ENCODE measurements at places on chromosomes 6 and 20.

- no peak for DNase-seq
These were observed 36.3 kb downstream of the TNFAIP3 start for GRCh38 chr6:137903274-137903932.

GRCh38 chr6:32129297-32130088 is 595 bp downstream of the FKBPL start:
- no peak for DNase-seq

GRCh38 chr6:4169028-4169789 is 33.8 kb upstream of the ECI2 start:
- DNase-seq = no peak

DNA sequence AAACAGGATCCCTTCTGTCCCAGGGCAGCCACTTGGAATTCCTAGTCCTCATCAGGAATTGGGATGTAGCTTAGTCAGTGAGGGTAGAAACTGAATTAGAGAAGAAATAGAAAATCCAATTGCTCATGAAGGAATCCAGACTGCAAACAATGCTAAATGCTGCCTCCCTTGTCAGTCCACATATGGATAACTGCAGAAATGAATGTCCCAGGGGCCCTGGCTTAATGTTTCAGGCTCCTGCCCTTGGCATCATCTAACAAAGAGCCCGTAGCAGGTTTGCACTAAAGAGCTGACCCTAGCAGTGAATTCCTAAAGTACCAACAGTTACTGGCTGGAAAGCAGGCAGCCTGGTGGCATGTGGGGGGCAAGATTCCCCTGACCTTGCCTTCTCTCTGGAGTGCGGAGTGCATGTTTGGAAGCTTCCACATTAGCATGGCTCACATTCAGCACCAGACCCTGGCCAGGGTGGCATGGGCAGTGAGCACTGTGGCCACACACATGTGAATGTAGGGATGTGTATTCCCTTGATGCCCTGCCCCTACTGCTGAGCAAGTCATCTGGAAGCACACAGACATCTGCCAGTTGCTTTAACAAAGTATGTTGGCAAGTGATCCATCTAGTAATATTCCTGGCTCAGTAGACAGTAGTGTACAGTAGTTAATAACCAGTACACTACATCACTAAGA is 394.5 kb downstream of the CDC5L start:
- DNase-seq = no peak

DNA sequence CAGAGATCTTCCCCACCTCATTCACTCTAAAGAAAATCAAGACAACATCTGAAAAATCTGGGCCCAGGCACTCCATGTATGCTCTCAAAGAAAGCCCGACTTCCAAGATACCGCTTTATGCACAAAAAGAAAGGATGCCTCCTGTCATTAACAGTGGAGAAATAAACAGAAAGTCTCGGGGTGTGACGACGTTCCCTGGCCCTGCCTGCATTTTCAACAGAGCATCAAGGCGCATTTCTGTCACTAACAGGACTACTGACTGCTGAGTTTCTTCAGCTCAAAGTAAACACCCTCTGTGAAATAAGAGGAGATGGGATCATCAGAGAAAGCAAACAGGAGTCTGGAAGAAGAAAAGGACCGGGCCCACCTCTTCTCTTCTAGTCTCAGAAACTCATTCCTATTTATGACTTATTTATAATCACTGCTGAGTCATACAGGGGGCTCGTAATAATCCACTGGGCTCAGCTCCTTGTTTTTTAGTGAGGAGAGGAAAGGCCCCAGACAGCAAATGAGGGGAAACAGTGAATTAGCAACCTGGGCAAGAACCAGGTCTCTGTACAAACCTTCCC is 99.7 kb downstream of the ZMYND8 start:
- no peak for DNase-seq

GRCh38 chr6:149984773-149985172 is 21.0 kb downstream of the ULBP1 start:
- no peak for DNase-seq

DNA sequence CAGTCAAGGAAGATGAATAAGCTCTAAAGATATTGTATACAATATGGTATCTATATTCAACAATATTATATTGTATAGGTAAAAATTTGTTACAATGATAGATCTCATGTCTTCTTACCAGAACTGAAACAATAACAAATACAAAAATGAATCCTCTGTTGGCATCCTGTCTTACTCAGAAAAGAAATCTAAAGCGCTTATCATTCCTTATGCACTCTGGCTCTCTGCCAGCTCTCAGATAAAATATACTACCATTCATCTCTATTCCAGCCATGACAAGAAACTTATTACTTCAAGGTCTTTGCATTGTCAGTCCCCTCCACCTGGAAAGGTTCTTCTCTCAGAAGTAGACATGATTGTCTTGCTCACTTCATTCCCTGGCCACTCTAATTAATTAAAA is 138.6 kb downstream of the THEMIS start:
- no peak for DNase-seq

DNA sequence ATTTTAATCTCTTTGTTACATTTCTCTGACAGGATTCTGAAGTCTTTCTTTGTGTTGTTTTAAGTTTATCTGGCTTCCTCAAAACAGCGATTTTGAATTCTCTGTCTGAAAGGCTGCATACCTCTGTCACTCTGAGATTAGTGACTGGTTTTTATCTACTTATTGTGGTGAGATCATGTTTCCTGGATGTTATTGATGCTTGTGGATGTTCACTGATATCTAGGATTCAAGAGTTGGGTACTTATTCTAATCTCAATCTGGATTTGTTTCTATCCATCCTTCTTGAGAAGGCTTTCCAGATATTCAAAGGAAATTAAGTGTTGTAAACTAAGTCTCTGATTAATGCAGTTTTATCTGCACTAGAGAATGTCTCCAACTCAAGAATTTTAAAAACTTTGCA is 1076.1 kb upstream of the ADGRB3 start:
- DNase-seq = no peak

DNA sequence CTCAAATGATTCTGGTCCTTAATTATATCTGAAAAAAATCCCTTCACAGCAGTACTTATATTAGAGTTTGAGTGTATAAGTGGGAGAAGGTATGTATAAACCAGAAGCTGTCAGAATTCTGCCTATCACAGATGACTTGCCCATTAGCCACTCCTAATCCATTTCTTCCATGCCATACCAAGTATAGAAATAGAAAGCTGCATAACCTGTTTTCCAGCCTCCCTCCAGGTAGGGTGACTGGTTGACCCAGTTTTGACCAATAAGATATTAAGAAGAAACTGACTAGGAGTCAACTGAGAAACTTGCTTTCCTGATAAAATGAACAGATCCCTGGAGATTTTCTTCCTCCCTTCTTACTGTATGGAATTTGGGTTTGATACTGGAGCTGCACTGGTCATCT is 112.2 kb upstream of the GRIK2 start:
- DNase-seq = no peak

DNA sequence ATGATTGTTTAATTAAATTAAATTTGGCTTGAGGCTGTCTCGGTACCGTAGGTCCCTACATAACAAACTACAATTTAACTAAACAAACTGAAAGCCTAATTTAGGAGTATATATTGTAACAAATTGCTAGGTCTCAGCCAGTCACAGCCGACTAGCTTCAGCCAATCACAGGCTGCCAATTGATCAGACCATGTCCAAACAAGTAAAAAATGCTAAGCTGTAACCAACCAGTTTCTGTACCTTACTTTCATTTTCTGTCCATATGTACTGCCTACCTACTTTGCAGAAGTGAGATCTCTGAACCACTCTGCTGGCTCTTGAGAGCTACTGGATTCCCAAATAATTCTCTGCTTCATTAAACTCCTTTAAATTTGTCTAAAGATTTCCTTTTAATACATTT is 648.0 kb upstream of the GJE1 start:
- no peak for DNase-seq

DNA sequence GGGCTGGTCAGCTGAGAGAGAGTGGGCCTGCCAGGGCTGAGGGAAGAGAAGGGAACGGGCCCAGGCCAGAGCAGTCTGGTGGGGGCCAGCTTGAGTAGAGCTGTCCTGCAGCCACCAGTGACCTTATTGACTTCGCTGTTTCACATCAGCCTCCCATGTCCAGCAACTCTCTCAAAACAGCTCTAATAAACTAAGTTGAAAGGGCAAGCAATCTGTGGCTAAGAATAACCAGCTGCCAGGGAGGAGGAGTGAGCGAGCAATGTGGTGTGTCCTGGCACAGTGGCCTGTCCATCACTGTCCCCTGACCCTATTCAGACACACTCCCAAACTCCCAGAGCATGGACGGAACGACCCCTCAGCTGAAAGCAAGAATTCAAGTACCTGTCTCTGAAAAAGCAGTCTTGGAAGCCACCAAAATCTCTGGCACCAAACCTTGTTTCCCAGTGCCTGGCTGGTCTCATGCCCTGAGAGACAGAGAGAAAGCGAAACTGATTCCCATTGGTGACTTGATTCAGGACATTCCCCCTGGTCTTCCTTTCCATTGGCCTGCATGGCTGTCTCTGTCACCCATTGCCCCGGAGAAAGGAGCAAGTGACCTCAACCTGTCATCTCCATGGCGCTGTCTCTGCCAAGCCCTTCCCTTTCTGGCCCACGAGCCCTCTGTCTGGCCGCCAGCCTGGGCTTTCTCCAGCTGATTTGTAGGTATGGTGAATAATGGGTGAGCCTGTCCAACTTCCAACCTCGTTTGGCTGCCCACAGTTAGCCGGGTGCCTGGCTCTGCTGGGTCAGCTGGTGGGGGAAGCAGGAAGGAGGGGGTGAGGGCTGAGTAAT is at the start of gene DDO:
Gene DDO, minus strand, starts transcription at position 490 of the 831 bp plus-strand sequence. CDS start 2,113 bp downstream, outside the sequence.
- no peak for DNase-seq

DNA sequence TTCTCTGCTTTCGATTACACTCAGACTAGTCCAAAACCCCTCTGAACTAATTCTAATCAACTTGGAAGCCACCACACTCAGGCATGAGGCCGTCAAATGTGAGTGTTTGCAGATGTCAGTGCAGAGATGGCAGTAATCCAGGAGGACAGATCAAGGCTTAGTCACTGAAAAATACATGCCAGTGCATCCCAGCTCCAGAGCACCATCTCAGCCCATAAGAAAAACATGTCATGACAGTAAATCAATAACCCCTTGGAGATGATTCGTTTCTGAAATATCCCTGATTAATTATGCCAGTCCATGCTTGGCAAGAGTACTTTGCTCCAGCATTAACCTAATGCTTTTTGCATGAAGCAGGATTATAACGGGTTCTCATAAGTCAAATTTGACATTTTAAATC is 179.5 kb downstream of the ADAT2 start:
- DNase-seq = no peak

GRCh38 chr6:165889636-165890403 is 226.8 kb upstream of the PDE10A start:
- DNase-seq = peak; percentile 64

DNA sequence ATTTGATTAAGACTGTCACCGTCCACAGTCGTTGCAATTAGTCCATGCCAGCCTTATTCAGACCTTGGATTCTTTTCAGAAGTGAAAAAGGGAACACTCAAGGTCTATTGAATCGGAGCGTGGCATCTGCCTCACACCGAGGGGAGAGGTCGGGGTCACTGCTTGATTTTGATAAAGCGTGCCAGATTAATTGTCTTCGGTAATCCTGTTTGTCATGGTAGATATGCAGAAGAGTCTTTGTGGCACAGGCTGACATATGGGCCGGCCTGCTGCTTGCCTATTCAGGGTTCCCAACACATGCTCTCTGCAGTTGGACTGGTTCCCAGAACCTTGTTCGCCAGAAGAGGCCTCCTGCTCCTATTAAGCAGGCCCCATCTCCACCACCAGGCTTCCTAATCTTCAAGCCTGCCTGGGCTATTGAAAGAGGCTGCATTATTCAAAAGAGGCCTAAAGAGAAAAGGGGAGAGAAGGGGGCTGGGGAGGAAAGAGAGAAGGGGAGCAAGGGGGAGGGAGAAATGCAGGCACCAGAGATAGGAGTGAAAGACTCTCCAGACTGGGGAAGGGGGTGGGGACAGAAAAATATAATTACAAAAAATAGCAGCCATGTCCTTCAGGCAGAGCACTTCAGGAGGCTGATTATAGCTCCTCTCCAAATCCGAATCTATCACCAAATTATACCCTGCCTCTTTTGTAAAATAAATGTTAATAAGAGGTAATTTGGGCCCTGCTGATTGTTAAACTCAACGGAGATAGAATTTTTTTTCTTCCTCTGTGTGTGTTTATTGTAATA is 611.3 kb downstream of the HDGFL1 start:
- DNase-seq = peak; percentile 59

- DNase-seq = no peak
These were observed 794.6 kb downstream of the TFAP2A start for GRCh38 chr6:9620263-9620662.

DNA sequence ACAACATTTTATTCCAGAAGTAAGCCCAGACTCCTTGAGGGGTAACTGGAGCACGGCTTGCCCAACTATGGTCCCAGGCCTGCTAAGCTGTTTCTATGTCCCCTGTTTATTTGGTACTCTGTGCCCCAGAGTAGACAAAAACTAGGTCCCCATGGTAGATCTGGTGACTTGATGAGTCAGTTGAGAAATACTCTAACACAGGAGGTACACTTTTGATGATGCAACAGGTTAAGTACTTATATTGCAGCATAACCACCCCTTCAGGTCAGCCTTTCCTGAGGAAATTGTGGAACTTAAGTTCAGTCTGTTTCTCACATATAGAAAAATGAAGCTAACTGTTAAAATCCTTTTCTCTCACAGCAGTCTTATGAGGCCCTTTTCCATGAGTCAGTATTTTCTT is 19.6 kb downstream of the TTPAL start:
- no peak for DNase-seq

DNA sequence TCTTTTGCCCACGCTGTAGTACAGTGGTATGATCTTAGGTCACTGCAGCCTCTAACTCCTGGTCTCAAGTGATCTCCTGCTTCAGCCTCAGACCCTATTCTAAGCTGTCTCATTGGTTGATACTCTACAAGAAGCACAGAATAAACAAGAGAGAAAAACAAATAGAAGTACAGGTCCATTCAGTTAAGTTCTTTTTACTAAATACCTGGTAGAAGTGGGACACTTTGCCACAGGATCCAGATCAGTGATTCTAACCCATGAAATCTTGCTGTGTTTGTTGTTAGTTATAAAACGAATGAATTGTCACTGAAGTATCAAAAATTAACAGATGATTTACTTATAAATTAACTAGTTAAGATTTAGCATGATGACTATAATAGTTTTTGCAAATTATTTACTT is 76.7 kb downstream of the SCAND1 start:
- no peak for DNase-seq

- DNase-seq = no peak
These were observed 97.1 kb upstream of the FAM8A1 start for GRCh38 chr6:17503051-17503450.

DNA sequence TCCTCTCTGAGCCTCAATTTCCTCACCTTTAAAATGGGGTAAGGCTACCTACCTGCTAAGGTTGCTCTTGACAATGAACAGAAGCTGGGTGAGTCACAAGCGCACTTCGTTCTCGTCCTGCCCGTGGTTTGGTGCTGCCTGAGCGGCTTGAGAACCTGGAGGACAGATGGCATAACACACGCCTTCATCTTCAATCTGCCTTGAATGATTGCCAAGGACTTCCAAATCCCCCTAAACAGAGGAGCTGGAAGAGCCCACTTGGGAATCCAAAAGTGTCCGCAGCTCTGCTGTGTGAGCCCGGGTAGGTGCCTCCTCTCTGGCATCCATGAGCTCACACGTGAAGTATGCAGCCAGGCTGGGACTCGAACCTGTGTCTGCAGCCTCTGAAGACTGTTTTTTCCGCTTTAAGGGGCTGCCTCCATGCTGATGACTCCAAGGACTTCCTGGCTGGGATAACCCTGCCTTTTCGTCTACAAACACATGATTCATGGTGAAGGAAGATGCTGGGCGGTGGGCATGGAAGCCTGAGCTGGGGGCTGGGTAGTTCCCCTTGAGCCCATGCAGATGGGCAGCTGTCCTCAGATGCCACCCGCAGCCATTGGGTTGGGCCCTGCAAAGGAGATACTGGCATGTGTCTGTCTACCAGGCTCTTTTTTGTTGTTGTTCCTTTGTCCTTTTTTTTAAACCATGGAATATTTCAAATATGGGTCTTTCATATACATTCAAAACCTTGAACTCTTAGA is 25.3 kb upstream of the CSNK2A1 start:
- no peak for DNase-seq

All from right forelimb (tissue), 1 donor.